NCI-H1417 treated with DMSO at 0.1 percent for 48 hours (cell line): ENCODE measurements at places on chromosomes 16 and 17.

GRCh38 chr16:80731915-80732314, 72.5 kb downstream of the CDYL2 start:
- DNase-seq: no peak

- DNase-seq: no peak
Observed at GRCh38 chr16:67015313-67015731, 13.6 kb upstream of the CBFB start.

DNA sequence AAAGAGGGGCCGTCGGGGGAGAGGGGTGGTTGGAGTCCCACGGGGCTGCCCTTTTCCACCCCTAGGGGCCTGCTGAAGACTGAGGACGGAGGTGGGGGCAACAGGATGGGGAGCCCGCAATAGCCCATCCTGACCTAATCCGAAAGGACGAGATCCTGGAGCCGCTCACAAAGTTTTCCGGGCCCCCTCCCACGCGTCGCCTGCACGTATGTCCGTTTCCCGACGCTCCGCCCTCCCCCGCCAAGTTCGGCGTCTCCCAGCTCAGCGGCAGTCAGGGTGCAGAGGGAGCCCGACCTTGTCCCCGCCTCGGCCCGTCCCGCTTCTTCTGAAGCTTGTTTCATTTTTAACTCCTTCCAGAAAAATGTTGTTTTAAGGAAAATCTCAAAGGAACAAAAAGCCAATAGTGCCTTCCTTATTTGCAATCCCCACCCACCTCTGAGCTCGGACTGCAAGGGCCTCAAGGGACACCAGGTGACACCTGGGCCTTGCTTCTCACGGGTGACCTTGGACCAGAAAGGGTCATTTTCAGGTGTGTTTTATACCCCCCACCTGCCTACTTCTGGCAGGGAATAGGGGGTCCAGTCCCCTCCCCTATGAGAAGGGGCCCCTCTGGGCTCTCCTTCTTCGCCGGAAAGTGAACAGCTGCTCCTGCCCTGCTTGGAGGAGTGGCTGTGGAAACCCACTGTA, 3.4 kb upstream of the ZNF423 start:
- no peak for DNase-seq

GRCh38 chr16:48628359-48628985, 18.5 kb upstream of the N4BP1 start:
- no peak for DNase-seq

DNA sequence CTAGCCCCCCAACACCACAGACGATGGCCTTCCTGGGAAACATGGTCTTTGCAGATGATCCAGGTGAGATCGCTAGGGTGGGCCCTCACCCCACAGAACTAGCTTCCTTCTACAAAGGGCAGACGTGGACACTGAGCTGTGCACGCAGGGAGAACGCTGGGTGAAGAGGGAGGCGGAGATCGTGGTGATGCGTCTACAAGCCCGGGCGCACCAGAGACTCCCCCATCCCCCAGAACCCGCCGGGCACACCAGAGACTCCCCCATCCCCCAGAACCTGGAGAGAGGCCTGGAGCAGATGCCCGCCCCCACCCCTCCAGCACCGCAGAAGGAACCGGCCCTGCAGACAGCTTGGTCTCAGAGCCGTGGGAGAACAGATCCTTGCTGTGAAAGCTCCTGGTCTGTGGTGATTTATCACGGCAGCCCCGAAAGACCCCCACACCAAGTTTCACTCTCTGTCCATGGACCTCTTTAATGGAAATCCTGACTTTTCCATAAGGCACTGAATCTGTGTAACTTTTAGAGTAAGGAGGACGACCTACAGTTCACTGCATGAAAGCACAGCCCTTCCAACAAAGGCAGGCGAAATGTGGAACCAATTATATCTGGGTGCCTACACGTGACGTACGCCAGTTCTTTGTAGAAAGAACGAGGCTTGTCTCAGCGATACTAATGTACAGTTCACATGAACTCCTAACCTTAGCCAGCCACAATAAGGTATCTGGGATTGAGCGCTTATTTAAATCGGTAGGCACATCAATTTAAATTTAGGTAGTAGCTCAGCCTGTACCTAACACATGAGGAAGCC, 88.5 kb downstream of the ANKRD11 start:
- no peak for DNase-seq

- DNase-seq: no peak
Observed at GRCh38 chr17:80803451-80804428, 187.9 kb upstream of the CHMP6 start.

GRCh38 chr16:1638757-1639156, 26.6 kb downstream of the CRAMP1 start:
- DNase-seq: no peak

GRCh38 chr16:57127037-57127763, 34.8 kb downstream of the CPNE2 start:
- DNase-seq: no peak

GRCh38 chr16:27383556-27384243, 18.3 kb upstream of the IL21R start:
- DNase-seq: no peak

DNA sequence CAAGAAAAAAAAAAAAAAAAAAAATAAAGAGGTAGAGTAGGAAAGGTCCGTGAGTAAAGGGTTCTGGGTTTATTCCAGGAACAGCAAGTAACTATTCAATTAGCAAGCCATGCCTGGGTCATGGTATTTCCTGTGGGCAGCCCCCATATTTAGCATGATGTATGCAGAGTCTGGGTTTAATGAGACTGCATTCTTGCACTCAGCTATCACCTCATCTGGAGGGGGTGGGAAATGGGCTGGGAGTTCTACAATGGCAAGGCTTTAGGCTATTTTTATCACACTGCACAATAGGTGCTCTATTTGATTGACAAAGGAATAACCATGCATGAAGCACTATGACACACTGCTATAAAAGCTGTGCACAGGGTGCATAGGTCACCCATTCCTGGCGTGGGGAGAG, 104.0 kb upstream of the CCL2 start:
- DNase-seq: no peak

- no peak for DNase-seq
Observed at GRCh38 chr16:61763013-61763412, 273.2 kb downstream of the CDH8 start.

- DNase-seq: no peak
Observed at GRCh38 chr16:87216148-87216840, 100.9 kb downstream of the C16orf95 start.

DNA sequence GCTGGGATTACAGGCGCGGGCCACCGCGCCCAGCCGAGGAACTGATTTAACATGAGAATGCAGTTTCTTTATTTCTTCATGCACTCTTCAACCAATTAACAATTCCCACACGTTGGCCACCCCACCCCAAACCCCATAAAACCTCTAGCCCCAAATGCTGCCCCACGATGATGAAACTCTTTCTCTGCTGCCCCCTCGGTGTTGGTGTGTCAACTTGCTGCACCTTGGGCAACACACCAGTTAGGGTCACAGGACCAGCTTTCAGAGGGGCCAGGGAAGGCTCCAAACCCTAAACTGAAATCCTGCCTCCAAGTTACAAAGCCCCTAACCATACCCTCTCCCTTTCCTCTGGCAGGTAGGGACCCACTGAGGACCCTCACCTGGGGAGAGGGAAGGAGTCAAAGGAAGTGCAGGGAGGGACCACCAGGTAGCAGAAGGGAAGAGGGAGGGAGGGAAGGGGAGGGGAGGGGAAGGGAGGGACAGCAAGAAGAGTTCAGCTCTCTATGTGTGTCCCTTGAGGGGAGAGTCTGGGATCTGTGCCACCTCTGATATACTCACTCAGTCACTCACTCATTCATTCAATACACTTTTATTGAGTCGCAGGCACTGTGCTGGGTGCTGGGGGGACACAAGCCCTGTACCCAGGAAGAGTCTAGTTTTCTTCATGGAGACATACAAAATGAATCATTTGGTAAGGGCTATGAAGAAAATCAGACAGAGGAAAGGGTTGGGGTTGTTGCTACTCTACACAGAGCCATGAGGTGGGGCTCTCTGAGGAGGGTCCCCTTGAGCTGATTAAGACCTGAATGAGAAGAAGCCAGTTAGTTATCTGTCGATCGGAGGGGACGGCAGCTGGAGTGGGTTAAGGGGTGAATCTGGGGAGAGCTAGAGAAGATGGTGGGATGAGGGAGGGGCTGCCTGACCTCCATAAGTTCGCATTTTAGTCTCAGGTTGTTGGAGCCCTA, 3.9 kb downstream of the PLXDC1 start:
- no peak for DNase-seq

- DNase-seq: no peak
Observed at GRCh38 chr16:85365120-85365519, 248.0 kb upstream of the GSE1 start.

DNA sequence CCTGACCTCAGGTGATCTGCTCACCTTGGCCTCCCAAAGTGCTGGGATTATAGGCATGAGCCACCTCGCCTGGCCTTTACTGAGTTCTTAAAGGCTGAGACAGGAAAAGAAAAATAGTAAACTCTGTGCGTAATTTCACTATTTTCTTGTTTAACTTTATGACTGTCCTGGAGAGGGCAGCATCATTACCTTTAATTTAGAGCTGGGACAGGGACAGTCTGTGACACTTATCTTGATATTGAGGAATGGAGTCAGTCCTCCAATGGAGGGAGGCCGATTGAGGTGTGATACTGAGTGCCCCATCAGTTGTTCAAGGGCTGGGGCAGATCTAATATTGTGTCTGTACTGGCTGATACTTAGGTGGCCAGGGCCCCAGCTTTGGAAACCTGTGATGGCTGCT, 21.5 kb upstream of the SPN start:
- no peak for DNase-seq
